Vagina (tissue), 2 donors: ENCODE measurements at places on chromosomes 5 and 9.
A peak's percentile ranks its signal among the peaks of the same experiment; 100 is the strongest.

GRCh38 chr9:110659891-110660541 lies 8.6 kb upstream of the MUSK start:
- no peak for DNase-seq

DNA sequence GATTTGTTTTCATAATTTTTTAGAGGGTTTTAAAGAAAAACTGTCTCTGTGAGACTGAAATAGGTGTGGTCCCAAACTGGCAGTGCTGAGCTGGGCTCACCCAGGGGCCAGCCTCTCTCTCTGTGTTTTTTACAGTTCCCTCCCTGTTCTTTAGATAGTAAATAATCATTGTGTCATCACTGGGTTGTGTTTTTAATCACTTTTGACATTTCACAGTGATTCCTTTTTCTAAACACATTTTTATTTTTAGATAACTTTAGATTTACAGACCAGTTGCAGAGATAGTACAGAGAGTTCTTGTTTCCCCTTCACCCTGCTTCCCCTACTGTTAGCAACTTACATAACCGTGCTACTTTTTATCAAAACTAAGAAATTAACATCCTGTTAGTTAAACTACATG lies 44.4 kb downstream of the MAP1B start:
- no peak for DNase-seq

GRCh38 chr5:135600971-135601381 lies 22.2 kb upstream of the CXCL14 start:
- peak; percentile 72 for DNase-seq

DNA sequence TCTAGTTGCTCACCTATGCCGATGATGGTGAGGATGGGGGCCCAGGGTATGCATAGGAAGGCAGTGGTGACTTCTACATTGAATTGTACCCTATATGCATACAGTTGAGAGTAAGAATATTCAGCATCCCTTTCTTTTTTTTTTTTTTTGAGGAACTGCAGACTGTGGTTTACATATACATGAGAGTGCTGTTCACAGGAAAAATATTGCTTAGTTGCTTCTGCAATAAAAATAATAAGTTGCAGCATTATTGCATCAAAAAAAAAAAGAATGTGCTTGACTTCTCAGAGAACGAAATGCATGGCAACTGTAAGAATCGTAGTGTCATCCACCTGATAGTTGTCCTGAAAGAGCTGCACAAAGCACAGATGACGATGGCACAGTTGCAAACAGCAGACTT lies 52.8 kb downstream of the PTCD2 start:
- no peak for DNase-seq

- DNase-seq, result no peak
These were observed 116.1 kb upstream of the TUT7 start for GRCh38 chr9:86470326-86470725.

DNA sequence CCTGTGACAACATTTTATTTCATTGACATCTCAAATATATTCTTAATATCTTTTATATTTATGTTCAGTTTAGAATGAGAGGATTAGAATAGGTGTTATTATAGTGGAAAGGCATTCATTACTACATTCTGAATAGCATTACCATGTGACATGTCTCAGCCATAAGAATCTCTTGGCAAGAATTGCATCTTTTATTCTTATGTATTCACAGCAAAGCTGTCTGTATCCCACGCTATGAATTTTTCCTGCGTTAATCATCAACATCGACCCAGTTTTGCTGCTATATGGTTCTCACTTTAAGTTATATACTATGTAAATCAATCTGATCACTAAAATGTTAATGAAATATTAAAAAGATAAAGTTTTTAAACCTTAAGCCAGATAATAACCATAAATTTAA lies 248.6 kb downstream of the TMEM232 start:
- DNase-seq, result no peak
